Stomach (tissue), 19 donors: ENCODE measurements at places on chromosomes 7 and 10.

GRCh38 chr7:156460858-156461627 is 179.5 kb upstream of the RNF32 start:
- DNase-seq: peak; percentile 79

GRCh38 chr10:14736600-14737081 is 38.1 kb downstream of the FAM107B start:
- DNase-seq: peak; percentile 77

DNA sequence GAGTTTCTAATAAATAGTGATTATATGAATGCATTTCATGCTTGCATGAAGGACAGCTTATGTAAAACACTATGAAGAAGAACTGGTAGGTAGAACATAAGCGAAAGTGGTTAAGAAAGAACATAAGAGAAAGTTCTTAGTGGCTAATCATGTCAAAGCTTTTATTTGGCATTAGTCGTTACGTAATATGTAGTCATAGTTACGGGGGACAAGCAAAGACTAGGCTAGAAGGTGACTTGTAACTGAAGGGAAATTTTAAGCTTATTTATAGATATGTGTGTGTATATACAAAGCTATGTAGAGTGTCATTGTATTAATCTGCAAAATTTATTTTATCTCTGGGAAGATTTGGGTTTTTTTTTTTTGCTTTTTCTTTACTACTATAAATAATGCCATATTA is 36.9 kb downstream of the CAPZA2 start:
- no peak for DNase-seq

DNA sequence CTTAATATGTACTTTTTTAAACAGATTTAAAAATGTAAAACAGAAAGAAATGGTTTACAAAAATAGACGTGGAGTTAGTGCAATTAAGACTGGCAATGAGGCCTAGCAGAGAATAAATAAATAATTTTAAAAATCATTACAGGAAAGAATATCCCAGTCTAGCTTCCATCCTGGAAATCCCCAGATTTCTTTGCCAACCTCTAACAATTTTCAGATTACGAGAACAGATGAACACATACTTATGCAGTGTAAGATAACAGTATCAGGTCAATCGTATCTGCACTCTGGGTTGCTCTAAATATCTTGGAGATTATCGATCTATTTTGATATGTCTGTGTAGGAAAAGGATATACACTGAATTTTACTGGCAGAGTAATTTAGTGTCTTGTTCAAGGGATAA is 210.5 kb downstream of the SEMA3A start:
- no peak for DNase-seq

GRCh38 chr7:2803755-2804154 is 40.4 kb downstream of the GNA12 start:
- no peak for DNase-seq

DNA sequence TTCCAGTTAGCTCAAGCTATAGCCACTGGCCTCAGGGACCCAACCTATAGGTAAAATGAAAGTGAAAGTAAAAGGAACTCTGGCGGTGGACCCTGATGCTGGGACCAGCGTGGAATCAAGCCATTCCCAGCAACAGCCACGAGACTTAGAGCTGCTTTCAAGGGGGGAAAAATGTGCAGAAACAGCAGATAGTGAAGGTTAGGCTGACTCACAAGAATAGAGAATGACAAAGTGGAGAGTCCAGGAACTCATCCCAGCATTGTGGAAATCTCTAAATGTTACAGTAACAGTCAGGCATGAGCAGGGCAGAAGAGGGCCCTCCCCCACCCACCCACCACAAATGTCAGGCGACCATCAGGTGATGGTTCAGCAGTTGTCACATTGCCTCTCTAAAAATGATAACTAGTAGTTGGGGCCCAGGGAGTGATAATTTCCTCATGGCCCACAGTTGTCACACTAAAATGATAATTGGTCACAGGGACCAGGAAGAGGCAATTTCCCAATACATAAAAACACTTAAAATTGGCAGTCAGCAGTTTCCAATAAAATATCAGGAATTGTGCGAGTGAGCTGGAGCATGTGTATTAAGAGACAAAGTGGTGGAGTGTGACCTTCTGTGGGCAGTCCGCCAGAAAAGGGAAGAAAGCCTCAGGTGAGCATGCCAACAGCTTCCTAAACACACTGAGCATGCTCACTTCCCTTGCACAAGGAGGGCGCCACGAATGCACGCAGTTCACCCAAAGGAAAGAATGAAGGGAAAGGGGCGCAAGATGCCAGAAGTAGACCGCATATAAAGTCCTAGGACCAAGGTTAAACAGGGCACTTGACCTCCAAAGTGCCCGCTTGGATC is 129.8 kb upstream of the PPP1R3A start:
- DNase-seq: no peak

- peak; percentile 80 for DNase-seq
These were observed at the start of gene FGFBP3 for GRCh38 chr10:91909117-91909677. TSS of gene FGFBP3 (minus strand) at chr10:91909486. CDS start at chr10:91908969, 517 bp downstream.

GRCh38 chr7:69309601-69310000 is 288.7 kb upstream of the AUTS2 start:
- DNase-seq: no peak

DNA sequence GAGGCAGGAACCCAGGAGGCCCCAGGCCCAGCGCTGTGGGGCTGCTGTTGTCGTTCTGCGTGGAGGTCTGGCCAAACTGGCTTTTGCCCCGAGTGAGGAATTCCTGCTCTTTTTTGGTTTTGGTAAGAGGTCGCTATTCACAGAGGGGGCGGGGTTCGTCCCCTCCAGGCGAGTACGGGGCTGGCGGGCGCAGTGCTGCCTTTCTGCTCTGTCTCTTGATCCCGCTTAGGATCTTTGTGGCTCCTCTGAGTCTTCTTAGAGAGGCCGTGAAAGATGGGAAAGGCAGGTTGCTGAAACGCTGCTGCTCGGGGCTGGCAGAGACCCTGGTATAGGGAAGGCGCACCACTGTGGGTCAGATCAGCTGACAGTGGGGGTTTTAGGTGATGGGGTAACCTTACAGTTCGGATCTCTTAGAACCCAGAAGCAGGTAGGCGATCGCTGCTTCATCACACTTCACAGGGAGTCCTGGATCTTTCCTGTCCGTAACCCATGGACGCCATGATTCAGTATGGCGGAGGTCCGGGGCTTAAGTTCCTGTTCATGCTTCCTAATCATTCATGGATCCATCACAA is 136.7 kb downstream of the KIF20B start:
- no peak for DNase-seq

DNA sequence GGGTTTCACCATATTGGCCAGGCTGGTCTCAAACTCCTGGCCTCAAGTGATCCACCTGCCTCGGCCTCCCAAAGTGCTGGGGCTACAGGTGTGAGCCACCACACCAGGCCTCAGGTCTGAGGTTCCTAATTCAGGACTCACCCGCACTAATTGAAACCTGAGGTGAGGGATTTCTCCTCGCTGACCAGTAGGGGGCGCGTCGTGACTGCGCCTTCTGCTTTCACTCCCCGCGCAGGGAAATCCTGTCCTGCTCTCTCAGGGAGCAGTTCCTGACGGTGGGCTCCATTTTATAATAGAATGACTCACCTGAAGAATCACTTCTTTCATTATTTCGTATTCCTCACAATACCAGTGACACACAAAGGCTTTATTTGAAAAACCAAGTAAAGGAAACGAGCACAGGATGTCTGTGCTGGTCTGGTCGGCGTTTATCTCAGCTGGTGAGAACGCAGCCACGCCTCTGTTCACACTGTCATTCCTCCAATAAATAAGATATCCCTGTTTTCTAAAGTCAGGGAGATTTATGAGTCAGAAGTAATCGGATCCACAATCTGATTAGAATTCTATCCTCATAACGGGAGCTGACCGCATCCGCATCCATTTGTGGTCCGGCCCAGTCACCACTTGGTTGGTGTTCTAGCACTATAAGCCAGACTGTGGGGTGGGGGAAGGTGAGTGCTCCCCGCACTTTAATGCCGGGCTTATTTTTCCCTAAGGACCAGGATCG is 35.4 kb downstream of the BAG3 start:
- DNase-seq: peak; percentile 78

DNA sequence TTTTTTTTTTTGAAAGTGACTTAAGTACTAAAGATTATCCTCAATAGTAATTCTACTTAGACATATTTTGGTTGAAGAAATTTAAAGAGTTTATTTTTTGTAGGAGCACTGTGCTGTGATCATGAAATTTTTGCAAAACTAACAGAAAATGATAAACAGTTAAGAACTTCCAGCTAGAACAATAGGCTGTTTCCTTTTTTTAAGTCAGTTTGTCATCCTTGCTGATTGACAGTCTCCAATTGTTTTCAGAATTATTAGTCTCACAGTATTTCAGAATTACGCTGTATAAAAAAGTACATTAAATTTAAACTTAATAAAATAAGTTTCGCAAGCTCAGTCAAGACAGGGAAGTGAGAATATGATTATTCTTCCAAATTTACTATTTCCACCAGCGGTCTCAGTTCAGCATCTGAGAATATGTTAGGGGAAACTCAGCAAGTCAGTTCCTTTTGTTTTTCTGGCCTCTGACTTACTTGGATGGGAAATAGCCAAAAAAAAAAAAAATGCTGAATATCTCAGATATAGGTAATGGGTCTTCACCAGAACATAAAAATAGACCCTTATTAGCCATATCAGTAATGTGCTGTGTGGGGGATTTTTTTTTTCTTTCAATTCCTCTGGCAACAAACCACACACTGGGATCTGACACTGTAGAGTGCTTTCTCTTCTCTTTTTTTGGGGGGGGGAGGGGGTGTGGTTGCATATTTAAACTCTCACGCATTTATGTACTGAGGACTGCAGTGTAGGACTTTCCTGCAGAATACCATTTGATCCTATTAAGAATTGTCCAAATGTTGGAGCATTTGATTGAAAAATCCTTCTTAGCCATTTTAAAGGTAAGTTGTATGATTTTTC is at the start of gene CD36:
Gene CD36, plus strand, starts transcription at position 732 of the 855 bp plus-strand sequence. CDS start 8,099 bp downstream, outside the sequence.
- DNase-seq: peak; percentile 37

GRCh38 chr10:117669122-117669521 is 126.6 kb downstream of the EMX2 start:
- no peak for DNase-seq

GRCh38 chr10:59388671-59388976 is 26.3 kb upstream of the FAM13C start:
- no peak for DNase-seq

DNA sequence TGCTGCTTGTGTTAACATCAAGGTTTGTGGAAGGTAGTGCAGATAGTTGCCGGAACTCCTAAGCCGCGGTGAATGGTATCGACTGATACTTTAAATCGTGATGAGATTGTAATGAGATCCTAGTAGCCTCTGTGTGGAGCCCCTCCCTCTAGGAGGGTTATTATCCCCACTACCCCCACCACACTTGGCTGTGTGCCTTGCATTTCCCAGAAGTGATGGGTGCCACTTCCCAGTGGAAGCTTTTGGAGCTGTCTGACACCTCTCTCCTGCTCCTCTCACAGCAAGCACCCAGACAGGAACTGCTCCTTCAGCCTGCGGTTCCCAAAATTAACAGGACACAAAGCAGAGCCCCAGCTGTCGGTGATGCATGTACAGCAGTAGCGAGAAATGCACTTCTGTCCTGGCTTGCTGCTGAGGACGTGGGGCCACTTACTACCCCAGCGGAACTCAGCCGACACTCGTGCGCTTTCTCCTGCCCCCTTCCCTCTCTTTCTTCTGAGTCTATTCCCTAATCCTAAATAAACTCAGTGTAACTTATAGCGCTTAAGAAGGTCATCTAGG is 52.5 kb downstream of the PRKAG2 start:
- peak; percentile 56 for DNase-seq

- no peak for DNase-seq
These were observed 24.5 kb upstream of the CUBN start for GRCh38 chr10:17154116-17154515.

- no peak for DNase-seq
These were observed 135.0 kb downstream of the GRK5 start for GRCh38 chr10:119342335-119342734.

- DNase-seq: no peak
These were observed 239.5 kb downstream of the PLXNA4 start for GRCh38 chr7:132336797-132337196.

DNA sequence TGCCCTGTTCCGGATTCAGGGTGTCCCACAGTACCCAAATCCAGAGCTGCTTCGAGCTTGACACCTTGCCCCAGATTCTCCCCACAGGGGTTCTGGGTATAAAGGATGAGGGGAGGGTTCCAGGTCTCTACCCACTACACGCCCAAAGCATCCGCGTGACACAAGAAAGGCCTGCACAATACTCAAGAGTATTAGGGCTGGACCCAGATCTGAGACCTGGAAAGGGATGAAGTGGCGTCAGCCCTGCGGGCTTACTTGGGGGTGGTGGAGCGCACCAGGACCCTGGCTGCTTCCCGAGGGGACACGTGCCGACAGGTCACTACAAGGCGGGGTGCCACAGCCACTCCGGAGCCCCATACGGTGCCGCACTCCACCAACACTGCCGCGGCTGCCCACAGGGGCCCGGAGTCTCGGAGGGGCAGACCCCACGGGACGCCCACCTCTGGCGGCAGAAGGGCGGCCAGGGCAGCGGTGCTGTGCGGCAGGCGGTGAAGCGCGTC is 1.3 kb downstream of the TYSND1 start:
- DNase-seq: no peak

DNA sequence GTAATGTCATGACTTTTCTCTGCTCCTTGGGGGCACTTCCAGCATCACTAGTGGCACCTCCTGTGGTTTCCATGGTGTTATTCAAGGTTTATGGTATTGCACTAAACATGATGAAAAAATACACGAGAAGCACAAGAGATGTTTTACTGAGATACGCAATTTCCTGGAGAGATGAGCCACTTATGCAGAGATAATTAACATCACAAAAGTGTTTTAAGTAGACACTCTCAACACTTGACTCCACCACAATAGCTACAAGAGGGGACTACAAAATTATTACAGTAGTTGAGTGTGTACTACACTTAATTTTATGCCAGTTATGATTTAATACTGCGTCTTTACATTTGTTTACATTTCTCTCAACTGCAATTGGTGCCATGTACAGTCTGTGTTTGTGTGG is 906.7 kb downstream of the DNAJB9 start:
- DNase-seq: no peak

- DNase-seq: no peak
These were observed 64.6 kb upstream of the KCNMA1 start for GRCh38 chr10:77702166-77702565.

DNA sequence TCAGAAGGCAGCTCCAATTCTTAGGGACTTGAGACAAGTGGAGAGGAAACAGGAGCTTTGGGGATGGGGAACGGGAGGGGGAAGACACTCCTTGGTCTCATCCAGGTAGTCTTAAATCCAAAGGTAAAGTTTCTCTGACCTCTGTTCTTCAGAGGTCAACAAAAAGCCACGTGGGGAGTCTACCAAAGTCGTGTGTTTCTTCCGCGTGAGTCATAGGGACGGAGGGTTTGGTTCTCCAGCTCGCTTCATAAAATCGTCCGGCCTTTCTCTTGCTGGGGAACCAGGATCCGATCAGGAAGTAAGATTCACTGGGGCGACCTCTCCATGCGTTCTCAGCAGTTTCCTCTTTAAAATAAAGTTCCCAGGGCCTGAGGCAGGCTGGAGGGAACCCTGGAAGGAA is 275.7 kb downstream of the TCERG1L start:
- DNase-seq: no peak

DNA sequence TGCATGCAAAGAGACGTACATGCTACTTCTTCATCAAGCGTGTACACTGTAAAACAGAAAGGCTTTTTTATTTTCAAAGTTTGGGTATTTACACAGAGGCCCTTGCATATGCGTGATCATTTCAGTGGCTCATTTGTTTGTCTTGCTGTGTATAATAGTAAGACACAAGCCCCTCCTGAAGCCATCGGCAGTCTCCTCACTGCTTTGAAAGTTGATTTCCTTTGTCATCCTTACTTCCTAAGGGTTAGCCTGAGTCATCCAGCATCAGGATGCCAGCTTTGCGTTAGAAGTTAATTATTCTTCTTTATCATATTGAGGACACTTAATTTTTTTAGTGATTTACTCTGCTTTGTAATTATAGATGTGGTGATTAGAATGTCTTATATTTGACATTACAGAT is 72.5 kb upstream of the CTBP2 start:
- DNase-seq: no peak
